NCI-H510A (cell line): ENCODE measurements at places on chromosomes 7 and 10.

GRCh38 chr10:49606981-49607535 lies 3.1 kb upstream of the SLC18A3 start:
- no peak for DNase-seq

DNA sequence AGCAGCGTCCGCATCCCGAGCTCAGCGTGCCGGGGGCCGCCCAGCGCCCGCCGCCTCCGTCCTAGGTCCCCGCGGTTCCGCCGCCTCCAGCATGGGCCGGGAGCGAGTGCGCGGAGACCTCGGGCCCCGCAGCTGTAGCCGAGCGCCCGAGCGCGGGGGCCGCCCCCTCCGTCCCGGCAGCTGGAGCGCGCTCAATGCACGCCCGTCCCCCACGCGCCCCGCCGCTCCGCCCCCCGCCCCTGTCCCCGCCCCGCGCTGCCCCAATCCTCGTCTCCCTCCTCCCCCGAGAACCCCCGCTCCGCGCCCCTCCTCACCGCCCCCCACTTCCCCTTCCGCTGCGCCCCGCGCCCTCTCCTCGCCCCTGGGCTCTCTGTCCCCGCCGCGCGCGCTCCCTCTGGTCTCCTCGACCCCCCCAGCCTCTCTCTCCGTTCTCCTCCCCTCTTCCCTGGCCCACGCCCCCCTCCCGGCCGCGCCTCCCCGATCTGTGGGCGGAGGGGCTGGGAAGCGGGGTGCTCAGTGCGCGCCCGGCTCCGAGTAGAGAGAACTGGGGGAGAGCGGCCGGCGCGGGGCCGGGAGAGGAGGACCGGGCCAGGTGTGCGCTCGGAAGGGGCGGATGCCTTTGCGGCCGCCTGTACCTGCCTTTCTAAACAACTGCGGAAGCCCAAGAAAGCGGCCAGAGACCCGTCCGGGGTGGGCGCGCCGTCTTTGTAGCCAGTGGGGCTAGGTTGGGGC lies at the start of gene VIPR2:
VIPR2 (minus strand) TSS at position 110 of the 732 bp plus-strand sequence; CDS start at position 14, 96 bp downstream.
- no peak for DNase-seq

DNA sequence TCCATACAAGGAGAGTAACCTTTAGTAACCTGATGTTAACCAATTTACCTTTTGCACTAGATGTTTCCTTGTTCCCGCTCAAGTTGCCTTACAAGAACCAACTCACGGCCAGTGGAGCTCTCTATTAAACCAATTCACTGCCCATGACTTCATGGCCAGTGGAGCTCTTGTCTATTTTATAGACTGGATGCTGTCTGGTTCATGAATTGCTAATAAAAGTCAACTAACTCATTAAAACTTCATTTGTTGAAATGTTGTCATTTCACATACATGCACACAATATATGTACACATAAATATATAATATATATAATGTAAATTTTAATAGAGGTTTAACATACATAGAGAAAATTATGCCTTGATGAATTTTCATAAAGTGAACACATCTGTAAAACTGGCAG lies 216.3 kb downstream of the RNLS start:
- no peak for DNase-seq

DNA sequence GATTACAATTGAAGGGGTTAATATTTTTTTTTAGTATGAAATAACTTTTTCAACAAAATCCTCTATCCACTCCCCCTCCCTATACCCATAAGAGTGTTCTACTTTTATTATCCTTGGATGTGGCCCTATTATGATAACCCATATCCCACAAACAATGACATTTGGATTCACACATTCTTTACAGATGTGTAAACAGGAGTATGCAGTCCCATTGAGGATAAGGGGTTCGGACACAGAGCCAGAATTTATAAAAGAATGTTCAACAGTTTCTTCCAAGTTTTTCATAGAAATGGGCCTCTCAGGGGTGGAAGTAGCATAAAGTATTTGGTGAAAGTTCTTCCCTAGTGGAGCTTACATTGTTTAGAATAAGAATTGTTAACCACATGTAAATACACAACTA lies 16.1 kb upstream of the PCLO start:
- DNase-seq, result no peak

- DNase-seq, result peak; percentile 15
Observed at GRCh38 chr10:26931223-26931622, 70.5 kb upstream of the ABI1 start.

DNA sequence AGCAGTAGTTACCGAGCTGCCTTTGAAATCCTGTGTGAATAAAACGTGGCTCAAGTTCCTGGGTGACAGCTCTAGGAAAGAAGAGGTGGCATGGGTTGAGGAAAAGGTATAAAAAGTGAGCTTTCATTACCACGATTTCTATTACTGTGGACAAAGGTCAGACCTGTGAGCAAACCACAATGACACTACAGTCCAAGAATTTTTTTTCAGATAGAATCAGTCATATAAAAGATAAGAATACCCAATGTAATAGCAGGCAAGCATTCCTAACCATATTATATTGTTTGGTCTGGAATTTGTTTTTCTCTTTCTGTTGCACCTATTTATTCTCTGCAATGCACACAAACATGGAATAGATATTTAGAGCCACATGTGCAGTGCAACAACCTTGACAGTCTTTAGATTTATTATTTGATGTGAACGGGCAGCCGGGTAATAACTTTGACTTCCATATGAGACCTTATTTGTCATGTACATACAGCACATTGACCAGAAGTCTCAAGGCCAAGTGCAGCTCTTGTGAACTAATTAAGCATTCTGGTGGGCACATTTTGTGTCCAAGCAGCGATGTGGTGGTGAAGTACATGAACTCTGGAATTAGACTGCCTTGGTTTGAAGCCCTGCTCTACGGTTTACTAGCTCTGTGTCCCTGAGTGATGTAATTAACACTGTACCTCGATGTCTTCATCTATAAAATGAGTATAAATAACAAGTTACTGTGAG lies 156.8 kb downstream of the NRCAM start:
- no peak for DNase-seq

DNA sequence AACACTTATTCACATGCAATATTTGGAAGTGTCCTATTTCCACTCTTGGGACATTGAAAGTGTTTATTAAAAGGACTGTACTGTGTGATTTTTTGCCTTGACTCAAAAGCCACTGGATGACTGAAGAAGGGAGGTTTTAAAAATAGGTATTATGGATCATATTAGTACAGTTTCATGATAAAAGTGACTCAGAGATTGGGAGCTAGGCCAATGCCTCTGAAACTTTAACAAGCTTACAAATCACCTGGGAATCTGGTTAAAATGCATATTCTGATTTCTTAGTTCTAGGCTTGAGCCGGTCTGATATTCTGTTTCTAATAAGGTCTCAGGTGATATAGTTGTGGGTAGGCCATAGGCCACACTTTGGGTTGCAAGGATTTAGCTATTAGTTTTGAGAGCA lies 191.2 kb downstream of the PLXDC2 start:
- DNase-seq, result no peak

DNA sequence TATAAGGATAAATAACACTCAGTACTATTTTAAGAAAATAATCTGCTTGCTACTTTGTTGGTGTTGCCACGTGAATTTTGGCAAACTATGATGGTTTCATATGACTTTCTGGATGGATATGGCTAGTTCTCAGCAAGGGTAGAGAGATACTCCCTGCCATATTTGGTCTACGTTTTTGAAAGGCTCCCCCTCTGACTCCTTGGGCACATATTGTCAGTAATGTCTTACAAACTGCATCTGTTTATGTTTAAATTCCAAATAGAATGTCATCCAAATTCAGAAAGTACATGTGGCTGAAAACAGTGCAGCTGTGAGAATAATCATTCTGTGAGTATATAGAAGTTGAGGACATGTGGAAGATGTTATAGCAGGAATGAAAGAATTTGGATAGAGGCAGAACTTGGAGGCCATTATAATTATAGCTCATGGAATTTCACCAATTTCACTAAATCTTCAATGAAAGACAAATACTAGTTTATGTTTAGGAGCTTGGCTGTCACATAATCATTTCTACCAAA lies 107.8 kb downstream of the SRI start:
- DNase-seq, result no peak

DNA sequence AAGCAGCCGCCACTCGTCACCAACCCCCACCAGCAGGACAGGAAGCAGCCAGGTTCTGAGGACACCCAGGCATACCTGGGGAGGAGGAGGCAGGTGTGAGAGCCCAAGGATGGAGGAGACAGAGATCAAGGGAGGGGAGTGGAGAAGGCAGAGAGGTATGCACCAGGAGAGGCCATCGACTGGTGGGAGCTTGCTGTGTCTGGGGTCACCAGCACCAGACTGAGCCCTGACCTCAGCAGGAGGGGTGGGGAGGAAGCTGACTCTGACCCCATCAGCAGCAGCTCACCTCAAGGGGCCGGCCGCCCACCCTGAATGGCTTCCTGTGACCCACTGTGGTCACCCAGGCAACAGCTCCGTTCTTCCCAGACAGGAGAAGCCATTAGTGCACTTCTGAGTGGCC lies 7.8 kb downstream of the VIPR2 start:
- no peak for DNase-seq

DNA sequence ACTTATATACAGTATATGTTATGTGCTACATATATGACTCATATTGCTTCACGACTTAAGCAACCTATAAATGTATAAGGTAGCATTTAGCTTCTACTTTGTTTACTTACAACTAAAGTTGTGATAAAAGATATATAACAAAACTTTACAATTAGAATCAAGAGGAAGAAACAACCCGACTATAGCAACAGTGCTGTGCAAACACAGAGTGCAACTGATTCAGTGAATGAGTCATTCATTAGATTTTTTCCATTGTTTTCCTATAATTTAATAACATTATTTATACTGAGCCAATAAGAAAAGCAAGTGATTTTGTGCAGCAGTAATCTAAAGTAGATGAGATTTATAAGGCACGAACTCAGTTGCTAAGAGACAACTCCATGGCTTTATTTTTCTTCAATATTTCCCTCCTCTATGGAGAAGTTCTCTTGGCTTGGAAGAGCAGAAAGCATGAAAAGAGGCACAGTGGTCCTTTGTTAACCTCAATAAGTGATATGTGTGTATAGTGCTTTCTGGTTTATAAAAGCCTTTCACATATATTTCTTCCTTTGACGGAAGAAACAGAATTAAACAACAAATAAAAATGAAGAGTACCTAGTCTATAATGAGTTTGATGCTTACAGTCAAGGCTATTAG lies 19.8 kb downstream of the CEP41 start:
- DNase-seq, result no peak

DNA sequence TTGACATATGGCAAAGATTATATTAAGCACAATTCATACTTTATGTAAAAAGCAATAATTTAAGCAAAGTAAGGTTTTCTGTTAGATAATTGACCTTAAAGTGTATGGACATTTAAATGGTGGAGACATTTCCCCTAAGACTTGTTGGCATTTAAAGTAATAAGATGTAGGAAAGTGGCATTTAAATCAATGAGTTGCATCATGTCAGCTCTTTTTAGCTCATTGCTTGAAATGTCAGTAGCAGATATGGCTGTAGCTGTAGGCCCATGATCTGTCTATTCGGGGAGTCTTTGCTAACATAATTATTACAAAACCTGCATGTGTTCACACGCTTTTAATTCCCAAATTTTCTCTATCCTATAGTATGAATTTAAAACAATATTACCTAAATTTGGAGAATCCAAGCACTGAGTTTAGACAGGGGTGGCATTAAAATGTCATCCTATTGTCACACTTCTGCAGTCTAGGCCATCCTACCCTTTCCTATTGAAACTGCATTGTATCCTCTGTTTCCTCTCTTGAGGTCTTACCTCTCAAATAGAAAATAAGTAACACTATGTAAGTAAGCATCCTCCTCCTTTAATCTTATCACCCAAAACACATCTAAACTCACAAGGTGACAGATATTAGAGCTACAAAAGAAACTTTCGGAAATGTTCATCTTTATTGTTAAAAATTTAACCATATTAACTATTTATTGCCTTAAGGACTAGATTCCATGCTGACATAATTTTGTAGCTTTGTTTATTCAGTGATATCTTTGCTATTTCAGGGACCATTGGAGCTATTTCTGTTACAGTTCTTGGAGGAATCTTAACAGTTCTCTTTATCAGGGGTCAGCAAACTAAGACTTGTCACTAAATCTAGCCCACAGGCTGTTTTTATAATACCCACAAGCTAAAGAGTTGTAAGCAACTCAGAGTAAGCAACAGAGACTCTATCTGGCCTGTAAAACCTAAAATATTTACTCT lies 91.2 kb downstream of the LCOR start:
- DNase-seq, result no peak

GRCh38 chr7:13731643-13732042 lies 257.8 kb downstream of the ETV1 start:
- no peak for DNase-seq

DNA sequence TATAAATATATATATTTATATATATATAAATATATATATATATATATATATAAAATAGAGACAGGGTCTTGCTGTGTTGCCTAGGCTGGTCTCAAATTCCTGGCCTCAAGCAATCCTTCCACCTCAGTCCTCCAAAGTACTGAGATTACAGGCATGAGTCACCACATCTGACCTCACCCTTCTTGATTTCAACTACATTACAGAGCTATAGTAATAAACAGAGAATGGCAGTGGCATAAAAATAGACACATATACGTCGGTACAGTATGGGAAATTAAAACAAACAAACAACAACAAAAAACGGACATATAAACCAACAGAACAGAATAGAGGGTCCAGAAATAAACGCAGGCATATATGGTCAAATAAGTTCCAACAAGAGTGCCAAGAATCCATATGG lies 77.6 kb upstream of the PPP1R3A start:
- no peak for DNase-seq

- DNase-seq, result no peak
Observed at GRCh38 chr10:74213019-74213418, 62.0 kb downstream of the ADK start.

DNA sequence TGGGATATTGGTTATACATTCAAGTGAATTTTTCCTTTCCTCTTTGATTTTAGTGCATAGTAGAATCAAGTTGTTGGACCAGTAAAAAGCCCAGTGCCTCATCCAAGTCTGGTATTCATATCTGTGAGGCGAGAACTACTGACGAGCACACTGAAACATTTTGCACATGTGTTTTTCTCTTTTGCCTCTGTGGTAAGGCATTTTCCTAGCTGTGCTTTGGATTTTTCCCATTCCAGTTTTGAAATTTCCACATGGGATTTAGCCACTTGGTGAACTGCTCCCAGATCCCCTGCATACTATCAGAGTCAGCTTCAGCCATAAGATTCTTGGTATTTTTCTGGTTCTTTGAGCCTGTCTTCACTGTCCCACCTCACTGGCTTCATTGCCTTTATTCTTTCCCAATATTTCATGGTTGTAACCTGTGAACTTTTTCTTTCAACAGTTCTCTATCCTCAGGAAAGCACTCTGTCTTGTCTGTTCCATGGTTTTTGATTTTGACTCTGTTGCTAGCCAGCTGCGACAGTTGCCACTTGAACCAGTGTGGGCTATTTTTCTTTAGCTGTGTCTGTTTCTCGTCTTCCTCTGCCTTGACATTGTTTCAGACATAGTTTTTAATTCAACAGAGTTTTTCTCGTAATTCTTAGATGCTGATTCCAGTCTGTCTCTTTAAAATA lies 239.0 kb downstream of the REEP3 start:
- no peak for DNase-seq

GRCh38 chr7:154653281-154653680 lies 349.6 kb downstream of the PAXIP1 start:
- no peak for DNase-seq
